Fibroblast of skin of left biceps (primary cell): ENCODE measurements at places on chromosomes 6 and 20.

DNA sequence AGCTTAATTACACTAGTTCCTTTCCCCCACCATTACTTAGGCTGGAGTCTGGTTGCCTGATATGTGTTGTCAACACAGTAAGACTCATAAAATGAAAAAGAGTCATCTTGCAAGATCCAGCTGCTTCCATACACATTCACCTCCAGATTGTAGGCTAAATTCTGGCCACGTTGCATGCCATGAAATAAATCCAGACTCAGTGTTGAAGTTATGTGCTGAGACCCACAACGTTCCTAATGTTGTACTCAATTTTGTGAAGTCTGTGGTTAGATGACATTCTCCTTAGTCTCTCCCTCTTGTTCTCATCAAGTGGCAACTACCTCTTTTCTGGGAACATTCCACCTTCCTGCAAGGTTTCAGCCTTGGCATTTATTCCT lies 212.3 kb downstream of the LMBRD1 start:
- DNase-seq, result peak; percentile 47

GRCh38 chr6:166707045-166707444 lies 80.0 kb upstream of the RPS6KA2 start:
- no peak for DNase-seq

DNA sequence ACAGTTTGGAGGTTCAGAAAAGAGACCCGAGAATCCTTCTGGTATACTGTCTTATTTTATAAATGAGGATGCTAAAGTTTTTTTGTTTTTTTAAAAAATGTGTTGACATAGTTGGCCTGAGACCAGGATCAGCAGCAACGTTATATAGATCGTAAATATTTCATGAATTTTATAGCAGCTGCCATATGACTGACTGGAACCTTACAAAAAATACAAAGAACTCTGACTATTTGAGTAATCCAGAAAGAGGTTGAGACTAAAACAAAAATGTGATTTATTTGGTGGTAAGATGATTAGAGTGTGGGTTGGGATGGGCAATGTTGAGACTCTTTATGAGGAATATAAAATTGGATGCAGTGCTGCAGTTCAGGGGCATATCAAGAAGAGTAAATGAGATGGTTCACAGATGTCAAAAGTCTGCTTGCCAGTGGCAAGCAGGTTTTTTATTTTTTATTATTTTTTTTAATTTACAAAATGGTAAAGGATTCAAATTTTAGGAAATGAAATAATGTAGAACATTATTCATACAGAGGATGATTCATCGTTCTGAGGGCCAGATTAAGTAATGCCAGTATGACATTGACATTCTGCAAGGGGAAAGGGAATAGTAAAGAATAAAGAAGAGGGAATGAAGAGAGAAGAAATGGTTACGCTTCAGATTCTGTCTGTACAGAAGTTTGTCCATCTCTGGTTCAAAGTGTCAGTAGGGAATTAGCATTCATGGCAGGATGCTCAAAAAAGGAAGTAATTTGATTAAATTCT lies 58.5 kb downstream of the SCAF8 start:
- peak; percentile 32 for DNase-seq

- DNase-seq, result no peak
Observed at GRCh38 chr6:17202526-17202925, 78.6 kb upstream of the RBM24 start.

DNA sequence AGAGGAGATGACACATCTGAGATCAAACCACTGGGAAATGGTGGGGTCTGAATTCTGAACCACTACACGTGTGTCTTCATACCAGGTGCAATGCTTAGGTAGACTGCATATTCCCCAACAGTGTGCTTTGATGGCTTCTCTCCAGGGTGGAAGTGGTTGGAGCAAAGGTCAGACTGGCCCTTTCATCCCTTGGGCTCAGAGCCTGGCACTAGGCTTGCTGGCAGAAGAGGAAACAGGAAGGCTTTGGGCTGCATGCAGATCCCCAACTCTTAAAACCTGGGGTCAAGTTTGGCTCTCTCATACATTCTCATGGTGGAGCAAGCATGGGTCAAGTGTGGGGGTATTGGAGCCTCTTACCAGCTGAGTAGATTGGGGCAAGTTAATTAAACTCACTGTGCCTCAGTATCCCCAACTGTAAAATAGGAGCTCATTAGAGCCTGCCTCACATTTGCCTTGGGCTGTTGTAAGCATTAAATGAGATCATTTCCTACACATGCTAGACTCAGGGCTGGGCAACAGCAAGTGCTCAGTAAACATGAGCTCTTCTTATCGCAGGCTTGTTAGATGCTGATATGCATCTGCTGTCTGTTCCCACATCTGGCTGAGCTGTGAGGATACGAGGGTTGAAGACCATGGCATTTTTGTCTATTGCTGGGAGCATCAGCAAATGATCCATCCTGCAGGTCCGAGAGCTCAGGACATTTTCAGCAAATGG lies 51.6 kb upstream of the FAM83D start:
- no peak for DNase-seq

- no peak for DNase-seq
Observed at GRCh38 chr20:15396900-15397299, 1059.5 kb upstream of the FLRT3 start.

DNA sequence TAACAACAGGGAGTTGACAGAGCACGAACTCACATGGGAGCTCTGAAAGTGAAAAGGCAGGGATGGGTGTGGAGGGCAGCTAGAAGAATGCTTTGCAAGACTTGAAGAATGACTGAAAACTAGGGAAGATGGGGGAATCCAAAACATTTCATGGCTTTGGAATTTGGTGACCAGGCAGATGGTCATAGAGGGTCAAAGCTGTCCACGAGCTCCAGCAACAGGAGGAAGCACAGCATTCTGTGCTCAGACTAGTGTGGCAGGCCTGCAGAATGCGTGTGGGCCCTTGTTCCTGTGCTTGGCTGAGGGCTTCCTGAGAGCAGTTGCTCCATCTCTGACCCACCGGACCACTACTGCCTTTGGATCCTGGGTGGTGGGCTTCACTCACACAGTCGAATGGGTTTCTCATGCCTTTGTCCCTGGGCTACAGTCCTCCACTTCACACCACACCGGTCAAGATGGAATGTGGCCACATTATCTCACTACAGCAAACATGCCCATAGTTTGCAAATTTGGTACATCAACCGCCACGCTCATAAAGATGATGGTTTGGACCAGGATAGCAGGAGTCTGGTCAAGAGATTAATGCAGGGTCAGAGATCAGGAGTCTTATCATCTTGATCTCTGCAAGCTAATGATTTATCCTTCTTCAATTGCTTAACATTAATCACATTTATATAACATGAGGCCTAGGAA lies 100.7 kb downstream of the SGK1 start:
- no peak for DNase-seq

DNA sequence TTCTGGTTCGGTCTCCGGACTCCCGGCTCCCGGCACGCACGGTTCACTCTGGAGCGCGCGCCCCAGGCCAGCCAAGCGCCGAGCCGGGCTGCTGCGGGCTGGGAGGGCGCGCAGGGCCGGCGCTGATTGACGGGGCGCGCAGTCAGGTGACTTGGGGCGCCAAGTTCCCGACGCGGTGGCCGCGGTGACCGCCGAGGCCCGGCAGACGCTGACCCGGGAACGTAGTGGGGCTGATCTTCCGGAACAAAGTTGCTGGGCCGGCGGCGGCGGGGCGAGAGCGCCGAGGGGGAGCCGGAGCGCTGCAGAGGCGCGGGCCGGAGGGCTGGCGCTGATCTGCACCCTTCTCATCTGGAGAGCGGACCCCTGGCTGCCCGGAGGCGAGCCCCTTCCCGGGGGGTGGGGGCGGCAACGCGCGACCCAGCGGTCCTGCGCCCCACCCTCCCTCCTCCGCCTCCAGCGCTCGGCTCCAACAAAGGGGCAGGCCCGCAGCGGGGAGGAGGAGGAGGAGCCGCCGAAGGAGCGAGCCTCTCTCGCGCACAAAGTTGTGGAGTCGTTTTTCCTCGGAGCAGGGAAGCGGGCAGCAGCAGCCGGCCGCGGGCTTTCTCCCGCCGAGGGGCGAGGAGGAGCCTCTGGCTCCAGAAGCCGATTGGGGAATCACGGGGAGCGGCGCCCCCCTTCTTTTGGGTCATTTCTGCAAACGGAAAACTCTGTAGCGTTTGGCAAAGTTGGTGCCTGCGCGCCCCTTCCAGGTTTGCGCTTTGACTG lies at the start of gene UTRN:
UTRN (plus strand) TSS at position 553 of the 765 bp plus-strand sequence. CDS start 6,494 bp downstream, outside the sequence.
- DNase-seq, result no peak

GRCh38 chr6:118659513-118660217 lies 8.3 kb upstream of the CEP85L start:
- DNase-seq, result no peak

DNA sequence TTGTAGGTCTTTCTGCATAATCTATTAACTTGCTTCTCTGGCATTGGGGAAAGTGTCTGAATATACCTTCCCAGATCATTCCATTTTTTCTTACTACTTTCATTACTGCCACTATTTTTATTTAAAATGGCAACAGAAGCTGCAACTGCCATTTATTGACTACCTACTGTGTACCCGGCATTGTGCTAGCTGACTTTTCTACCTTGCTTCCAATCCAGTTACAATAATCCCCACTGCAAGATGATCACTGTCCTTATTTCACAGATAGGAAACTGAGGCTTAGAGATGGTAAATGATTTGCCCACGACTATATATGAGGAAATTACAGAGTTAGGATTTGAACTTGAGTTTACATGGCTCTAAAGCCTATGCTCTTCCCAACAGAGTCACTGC lies 129.0 kb downstream of the MAP3K7 start:
- no peak for DNase-seq

DNA sequence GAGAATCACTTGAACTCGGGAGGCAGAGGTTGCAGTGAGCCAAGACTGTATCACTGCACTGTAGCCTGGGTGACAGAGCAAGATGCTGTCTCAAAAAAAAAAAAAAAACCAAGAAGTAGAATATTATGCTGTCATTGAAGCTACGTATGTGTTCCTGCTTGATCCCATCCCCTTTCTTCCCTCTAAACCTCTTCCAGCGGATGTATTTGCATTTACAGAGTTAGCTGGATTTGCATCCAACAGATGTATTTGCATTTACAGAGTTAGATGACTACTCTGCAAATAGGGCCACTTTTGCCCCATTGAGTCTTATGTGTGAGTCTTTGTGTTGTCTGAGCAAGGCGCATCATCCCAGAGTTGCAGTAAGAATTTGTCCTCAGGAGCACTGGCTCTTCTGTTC lies 24.9 kb upstream of the IPCEF1 start:
- no peak for DNase-seq

DNA sequence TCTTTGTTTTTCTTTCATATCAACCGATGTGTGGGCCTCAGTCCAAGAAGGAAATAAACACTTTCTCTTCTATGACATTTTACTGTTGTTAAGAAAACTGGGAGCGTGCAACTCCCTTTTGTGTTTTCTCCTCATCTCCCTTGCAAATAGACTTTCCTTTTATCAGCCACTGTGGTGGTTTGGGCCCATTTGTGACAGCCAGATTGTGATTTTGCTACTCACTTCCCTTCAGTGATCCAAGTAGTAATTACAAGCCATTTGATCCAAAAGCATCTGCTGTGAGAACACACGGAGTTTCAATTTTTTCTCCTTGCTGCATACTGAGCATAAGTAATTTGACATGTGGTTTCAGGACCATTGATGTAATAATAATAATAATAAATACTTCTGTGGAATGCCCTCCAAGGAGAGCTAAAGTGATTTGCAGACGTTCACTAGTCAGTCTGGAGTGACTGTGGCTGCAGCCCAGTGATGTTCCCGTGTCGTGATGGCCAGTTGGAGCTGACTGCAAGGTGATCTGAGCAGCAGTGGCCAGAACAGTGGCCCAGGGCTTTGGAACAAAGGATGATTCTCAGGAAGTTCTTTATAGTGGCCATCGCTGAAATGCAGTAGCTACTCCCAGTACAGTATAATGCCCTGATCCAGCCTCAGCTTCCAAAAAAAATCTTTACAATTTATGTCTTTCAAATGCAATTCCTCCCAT lies 91.9 kb upstream of the CLDN20 start:
- peak; percentile 28 for DNase-seq

DNA sequence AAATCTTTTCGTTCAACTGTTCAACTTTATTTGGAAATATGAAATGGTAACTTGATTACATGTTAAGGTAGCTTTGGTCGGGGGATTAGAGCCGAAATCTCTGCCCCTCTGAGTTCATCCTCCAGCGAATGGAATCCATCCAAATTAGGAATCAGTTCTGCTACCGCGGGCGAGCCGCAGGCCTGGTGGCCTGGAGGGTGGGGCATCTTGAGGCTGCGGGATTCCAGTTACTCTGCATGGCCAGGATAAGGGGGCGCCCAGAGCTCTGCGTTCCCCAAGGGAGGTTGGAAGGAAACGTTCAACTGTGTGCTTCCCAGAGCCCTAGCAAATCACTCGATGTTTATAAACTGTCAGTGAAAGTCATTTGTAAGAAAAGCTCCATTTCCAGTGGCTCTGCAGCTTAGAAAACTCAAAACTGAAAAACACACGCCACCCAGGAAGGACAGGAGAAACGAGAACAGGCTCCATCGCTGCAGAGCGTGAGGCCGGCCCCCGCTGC lies 262.2 kb downstream of the TAF4 start:
- no peak for DNase-seq

GRCh38 chr6:22448291-22448711 lies 121.1 kb upstream of the HDGFL1 start:
- no peak for DNase-seq

GRCh38 chr6:81456416-81456815 lies 296.1 kb downstream of the TENT5A start:
- no peak for DNase-seq

GRCh38 chr6:143675382-143675900 lies 2.3 kb upstream of the PHACTR2 start:
- DNase-seq, result no peak

DNA sequence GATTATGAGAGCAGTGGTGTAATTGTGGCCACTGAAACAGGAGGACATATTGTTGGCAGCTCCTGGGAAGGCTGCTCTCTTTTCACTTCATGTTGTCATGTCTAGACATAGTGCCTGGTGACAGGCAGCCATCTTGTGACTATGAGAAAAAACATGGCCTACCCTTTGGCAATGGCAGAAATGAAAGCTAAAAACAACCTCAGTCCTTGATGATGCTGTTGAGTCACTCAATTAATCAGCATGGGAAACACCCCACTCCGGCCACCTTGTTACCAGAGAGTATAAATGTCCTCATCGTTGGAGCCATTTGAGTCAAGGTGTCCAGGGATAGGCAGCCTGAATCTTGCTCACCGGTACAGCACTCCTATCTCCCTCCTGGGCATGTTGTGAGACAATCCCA lies 31.2 kb upstream of the HMGA1 start:
- DNase-seq, result no peak

DNA sequence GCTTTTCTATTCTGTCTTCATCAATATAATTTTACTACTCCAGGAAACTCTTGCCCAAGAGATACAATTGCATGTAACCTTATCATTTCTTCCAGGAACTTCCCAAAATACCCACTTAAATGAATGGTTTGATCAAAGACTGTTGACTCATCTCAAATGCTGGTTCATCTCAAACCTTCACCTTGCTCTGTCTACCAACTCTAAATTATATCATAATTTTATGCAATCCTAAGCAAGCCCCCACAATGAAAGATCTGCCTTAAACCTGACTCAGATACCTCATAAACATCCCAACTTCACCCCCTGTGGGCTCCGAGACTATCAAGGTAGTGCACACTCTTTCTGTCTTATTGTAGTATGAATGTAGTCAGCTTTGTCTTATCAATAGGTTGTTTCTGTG lies 65.5 kb upstream of the GCM1 start:
- no peak for DNase-seq
